ENCODE measurements at places on chromosomes 11 and 22. TPM values are rescaled to one million over a fixed set of nuclear protein-coding genes. Genes with fewer than 3 reads are reported as not detected.

Gene ZNF74
- total RNA-seq = 11.2 TPM

Gene CCDC82
- 116 TPM for total RNA-seq

Gene CEND1
- not detected for total RNA-seq

Gene MB
- total RNA-seq = 0.46 TPM

Gene ANGPTL5
- total RNA-seq = 0.44 TPM

Gene BCO2
- 8.4 TPM for total RNA-seq

Gene C22orf31
- total RNA-seq = not detected

Gene KRTAP5-8
- 0.23 TPM for total RNA-seq

Gene SOX10
- not detected for total RNA-seq

Gene CD3G
- total RNA-seq = 5.5 TPM

Gene SLC22A8
- not detected for total RNA-seq

Gene MIAT
- 8.2 TPM for total RNA-seq

Gene CHADL
- total RNA-seq = 12.6 TPM

Gene CEP126
- 12.0 TPM for total RNA-seq

Gene CALCA
- not detected for total RNA-seq

Gene PHF21A
- total RNA-seq = 21.1 TPM

Gene TCN1
- not detected for total RNA-seq

Gene ZNRF3
- total RNA-seq = 15.1 TPM

Gene CREB3L1
- total RNA-seq = 19.9 TPM

Gene RNF169
- 19.3 TPM for total RNA-seq

Gene OR8G1
- total RNA-seq = not detected

Gene CFAP300
- total RNA-seq = 15.9 TPM

Gene MRGPRX4
- not detected for total RNA-seq

Gene OR51B2
- total RNA-seq = not detected

Gene ALKBH8
- total RNA-seq = 10.9 TPM

Gene SCN3B
- 1.7 TPM for total RNA-seq

Gene OR8G5
- 0.64 TPM for total RNA-seq

Gene GAB4
- not detected for total RNA-seq

Gene OR10A2
- not detected for total RNA-seq

Gene ADAMTS15
- 6.7 TPM for total RNA-seq

Gene GNAZ
- 2.4 TPM for total RNA-seq

Gene TOMM22
- total RNA-seq = 60.3 TPM

Gene PPP2R5B
- 35.4 TPM for total RNA-seq

Gene SAA2
- total RNA-seq = not detected

Gene SYT9
- total RNA-seq = 0.30 TPM

Gene MS4A6E
- not detected for total RNA-seq

Gene PGM2L1
- 3.0 TPM for total RNA-seq

Gene OR5P2
- total RNA-seq = 9.4 TPM

Gene TMEM86A
- 5.9 TPM for total RNA-seq

Gene GLYAT
- total RNA-seq = not detected

Gene NAALAD2
- 0.33 TPM for total RNA-seq

Gene HBE1
- 3.0 TPM for total RNA-seq

Gene CAPN5
- 8.4 TPM for total RNA-seq

Gene CLCF1
- 29.5 TPM for total RNA-seq

Gene P4HA3
- total RNA-seq = not detected

Gene ABCG4
- not detected for total RNA-seq

Gene MIOX
- not detected for total RNA-seq

Gene RNF214
- 9.0 TPM for total RNA-seq

Gene ABTB2
- 5.1 TPM for total RNA-seq

Gene NDUFS8
- 64.5 TPM for total RNA-seq

Gene MEI1
- total RNA-seq = 2.7 TPM

Measured in upper lobe of left lung (tissue), 6 donors.